ENCODE measurements at places on chromosomes 3 and 15.

GRCh38 chr15:70523192-70523591, 240.2 kb downstream of the UACA start:
- DNase-seq: no peak

DNA sequence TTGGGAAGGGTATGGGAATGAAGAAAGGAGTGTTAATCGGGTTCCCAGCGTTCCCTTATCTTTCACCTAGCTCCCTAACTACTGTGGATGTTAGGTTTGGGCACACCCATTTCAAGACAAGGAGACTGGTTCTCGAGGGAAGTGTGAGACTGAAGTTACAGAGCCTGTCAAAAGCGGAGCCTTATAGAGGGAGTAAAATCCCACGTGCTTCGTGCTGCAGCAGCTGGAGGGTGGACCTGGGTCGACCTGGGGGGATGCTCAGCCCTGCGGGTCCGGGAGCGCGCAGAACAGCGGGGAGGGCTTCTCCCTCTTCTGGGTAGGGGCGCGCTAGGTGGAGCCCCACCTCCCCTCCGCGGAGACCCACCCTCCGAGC, 314 bp upstream of the TMED3 start:
- no peak for DNase-seq

- no peak for DNase-seq
Observed at GRCh38 chr3:126113733-126114442, 30.0 kb upstream of the SLC41A3 start.

DNA sequence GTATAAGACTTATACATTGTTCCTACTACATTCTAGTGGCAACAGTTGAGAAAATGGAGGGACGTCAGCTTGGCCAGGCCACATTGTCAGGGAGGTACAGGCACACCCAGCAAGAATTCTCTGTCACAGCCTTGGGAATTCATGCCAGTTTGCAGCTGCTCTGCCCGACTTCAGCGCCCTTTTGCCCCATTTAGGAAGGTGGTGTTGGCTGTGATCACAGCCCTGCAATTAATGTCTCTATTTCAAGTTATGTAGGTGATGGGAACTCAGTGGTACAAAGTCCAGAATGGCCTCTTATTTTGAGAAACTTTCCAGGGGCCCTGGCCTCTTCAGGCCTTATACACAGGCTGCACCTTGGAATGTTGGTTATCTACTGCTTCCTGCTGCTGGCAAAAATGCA, 26.7 kb downstream of the AMOTL2 start:
- DNase-seq: no peak

GRCh38 chr15:64131547-64131946, 20.0 kb upstream of the SNX22 start:
- DNase-seq: no peak

GRCh38 chr3:113546414-113546893, 14.1 kb downstream of the SIDT1 start:
- DNase-seq: no peak

All from CD4-positive, alpha-beta T cell treated with Interferon gamma for 1 hour (primary cell).